ENCODE measurements at places on chromosomes 6 and 20. TPM values are rescaled to one million over a fixed set of nuclear protein-coding genes. Genes with fewer than 3 reads are reported as not detected.

- no peak for DNase-seq
Observed at GRCh38 chr6:84227044-84227433, 404 bp downstream of the CEP162 start.

DNA sequence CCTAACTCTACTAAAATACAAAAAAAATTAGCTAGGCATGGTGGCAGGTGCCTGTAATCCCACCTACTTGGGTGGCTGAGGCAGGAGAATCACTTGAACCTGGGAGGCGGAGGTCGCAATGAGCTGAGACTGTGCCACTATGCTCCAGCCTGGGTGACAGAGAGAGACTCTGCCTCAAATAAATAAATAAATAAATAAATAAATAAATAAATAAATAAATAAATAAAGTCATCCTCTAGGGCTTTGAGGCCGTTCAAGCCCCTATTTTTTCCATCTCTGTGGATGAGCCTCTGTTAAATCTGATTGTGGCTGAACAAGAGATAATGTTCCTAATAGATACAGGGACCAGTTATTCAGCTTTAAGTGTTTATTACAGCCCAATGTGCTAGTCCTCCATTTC lies 31.8 kb upstream of the FAM110A start:
- DNase-seq = no peak

- DNase-seq = no peak
Observed at GRCh38 chr6:170284866-170285469, 5.9 kb downstream of the DLL1 start.

ATP5F1E gene
- 130 TPM for polyA plus RNA-seq

DNA sequence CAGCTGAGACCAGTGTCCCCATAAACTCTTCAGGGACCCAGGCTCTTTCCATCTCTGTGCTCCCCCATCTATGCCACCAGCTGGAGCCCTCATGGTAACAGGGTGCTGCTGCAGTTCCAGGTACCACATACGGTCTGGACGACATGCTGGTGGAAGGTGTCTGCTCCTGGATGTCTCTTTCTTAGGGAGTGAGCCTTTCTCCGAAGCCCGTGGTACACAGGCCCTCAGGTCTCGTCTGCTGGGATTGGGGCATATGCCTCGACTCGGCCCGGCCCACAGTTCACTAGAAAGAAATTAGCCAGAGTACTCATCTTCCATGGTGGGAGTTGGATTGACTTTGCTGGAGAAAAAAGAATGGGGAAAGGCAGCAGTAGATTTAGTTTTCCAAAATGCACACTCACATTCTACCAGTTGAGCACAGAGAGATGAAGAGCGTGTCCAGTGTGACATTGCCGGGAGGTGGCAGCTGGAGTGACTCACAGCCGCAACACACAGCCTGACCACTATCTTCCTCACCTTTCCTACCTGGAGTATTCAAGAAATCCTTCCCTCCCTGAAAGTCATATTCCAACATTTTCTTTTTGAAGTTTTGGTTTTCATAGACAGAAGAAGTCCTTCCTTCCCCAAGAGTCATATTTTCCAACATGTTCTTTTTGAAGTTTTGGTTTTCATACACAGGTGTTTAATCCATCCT lies 18.6 kb upstream of the SPO11 start:
- no peak for DNase-seq

DNA sequence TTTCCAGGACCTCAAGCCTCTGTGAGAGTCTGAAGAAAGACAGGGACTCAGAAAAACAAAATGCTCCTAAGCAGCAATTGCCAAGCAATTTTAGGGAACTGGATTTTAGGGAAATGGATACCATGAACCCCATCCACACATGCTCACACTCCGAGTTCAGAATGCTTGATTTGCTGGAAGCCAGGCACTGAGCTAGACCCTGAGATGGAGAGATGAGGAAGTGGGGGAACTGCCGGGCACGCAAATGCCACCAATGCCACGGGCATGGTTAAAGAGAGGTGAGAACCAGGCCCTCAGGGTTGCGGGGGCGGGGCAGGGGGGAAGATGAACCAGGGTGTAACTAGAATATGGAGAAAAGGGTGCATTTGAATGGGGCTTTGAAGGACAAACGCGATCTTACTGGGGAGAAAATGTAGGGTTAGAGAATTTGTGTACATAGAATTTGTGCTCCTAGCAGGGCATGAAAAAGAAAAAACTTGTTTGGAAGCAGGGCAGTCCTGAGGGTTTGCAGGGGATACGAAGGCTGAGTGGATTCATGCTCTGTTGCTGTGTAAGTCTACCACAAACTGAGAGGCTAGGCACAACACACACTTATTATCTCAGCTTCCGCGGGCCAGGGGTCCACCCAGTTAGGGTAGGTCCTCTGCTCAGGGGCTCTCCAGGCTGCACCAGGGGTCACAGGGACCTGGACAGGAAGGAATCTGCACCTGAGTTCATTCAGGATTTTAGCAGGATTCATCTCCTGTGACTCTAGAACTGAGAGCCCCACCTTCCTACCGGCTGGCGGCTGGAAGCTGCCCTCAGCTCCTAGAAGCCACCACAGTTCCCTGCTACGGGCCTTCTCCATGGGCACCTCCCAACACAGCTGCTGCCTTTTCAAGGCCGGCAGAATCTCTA lies 108.0 kb downstream of the SNX5 start:
- DNase-seq = no peak

DNA sequence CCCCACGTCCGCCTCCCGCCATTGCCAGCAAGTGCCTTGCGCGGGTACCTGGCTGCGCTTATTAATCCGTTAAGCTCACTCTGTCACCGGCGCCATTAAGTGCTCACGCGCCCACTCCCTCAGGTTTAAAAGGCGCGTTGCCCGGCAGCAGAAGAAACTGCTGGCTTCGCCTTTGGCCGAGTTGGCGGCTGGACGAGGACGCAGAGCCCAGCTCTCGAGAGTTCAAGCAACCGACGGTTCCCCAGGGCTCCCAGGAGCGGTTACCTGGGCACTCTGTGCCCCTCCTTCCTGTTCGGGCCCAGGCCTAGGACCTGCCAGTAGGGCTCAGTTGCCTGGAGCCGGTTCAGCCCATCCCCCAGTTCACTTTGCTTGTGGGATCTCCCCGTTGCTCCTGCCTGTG lies at the start of gene GGTLC1:
GGTLC1 (minus strand) TSS at position 219 of the 400 bp plus-strand sequence. CDS start 2,168 bp downstream, outside the sequence.
- no peak for DNase-seq

GRCh38 chr6:97040355-97040860 lies 115.9 kb downstream of the KLHL32 start:
- DNase-seq = no peak

SLA2 gene
- polyA plus RNA-seq = 0.30 TPM

NFATC2 gene
- 1.7 TPM for polyA plus RNA-seq

DNA sequence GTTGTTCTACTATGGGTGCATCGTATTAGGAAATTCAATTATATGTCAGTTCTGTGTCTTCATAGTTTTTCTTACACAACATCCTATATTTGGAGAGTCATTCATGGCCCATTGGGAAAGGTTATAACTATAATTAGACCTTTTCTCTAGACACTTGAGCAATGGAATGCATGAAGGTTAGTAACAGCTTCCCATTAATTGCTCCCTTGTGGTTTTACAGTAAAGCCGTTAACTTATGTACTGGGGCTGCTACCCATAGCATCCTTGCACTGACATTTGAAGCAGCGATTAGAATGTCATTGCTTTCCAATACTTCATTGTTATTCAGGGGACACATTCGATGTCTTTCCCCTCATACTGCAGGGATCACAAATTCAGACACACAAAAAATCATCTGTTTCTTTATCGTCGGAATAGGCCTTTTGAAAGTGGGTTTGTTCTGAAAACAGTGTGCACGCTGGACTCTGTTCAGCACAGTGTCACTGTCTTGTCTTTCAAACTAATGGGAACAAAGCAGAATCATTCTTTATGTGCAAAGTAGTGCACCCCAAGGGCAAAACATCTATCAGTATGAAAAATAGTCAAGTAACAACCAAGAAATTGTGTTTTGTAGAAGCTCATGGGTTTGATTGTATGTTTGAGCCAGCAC lies 634.3 kb upstream of the MAP3K7 start:
- no peak for DNase-seq

GRCh38 chr20:18272451-18272850 lies 15.9 kb upstream of the ZNF133 start:
- peak; percentile 23 for DNase-seq

GRCh38 chr6:123549476-123549875 lies 87.3 kb downstream of the TRDN start:
- DNase-seq = no peak

- DNase-seq = no peak
Observed at GRCh38 chr20:2871111-2871465, 2.2 kb upstream of the PTPRA start.

DNA sequence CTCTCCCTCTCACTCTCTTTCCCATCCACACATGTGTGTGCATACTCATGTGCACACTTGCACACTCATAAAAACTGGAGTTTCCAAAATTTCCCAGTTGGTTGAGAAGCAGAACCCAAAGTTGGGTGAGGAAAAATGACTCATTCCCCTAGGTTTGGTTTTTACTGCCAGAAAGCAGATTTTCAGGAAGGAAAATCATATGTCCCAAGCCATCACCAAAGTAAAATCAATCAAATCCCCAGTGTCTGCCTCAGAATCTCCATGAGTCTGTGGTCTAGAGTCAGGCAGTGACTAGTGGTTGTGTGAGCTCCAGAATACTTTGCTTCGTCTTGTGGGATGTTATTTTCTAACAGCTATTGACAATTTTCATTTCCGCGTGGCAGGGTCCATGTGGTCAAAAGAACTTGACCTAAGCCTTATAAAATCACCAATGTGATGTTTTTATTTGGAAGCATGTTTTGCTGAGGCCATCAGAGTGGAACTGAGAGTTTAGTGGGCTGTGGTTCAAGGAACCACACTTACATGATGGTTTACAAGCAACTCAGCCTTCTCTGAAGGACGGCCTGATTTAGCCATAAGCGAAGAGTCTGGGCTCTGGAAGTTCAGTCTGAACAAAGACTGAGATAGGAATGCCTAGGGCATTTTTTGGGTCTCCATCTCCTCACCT lies 81.9 kb upstream of the CCN6 start:
- no peak for DNase-seq

DNA sequence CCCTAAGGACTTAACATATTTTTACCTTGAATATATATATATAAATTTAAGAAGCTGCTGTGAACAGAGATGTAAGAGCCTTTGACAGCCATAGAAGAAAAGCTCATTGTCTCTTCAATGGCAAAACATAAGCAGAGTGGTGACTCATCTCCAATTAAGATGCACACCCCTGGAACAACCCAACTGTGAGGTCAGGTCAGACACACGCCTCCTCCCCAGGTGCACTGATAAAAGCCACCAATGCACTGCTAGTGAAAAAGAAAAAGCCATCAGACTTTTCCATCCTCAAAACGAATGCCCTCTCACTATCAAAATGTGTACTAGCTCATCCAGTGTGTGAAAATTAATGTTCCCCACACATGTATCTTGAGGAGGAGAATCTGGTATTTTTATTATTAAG lies 100.1 kb downstream of the SMLR1 start:
- DNase-seq = no peak

DNA sequence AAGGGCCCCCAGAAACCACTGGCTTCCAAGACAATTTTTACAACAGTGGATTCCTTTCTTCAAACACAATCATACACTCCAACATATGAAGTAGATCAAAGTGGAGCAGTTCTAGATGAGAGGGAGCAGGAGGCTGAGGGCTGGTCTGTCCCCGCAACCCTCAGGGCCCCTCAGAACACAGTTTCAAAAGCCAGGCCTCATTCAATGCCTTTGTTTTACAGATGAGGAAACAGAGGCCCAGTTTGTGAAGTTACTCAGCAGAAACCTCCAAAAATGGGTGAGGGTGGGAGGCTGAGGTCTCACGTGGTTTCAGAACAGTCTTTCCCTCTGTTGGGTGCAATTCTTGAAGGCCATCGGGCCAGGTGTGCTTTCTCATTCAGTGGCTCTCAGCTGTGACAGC lies 134.9 kb downstream of the SCML4 start:
- no peak for DNase-seq

DNA sequence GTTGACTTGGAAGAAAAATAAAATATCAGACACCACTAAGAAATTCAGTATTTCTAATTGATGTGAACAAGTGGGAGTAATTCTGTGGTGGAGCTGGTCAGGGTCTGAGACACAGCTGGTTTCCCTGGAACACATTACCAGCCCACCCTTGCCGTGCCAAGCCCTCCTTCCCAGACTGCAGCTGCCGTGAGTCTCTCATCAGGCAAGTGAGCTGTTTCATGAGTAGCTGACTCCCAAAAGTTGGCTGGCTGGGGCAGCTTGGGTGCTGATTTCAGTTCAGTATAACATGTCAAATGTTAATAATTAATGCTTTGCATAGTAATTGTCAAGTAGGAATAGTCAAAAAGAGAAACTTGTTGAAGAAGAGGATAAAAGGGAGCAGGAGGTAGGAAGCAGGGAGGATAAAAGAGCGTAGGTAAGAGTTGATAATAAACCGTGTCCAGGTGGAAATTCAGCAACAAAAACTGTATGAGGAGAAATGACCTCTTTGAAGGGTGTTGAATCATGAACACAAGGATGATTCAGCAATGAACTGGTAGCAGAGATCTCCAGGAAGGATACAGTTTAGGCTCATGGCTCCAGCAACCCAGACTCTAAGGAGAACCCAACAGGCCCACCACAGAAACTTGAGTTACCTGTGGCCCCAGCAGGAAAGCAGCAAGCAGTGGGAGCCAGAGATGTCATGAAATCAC lies 110.9 kb upstream of the SSTR4 start:
- DNase-seq = no peak

PIM1 gene
- 8.2 TPM for polyA plus RNA-seq

GRCh38 chr20:8301655-8302054 lies 169.6 kb downstream of the PLCB1 start:
- DNase-seq = no peak

- no peak for DNase-seq
Observed at GRCh38 chr6:46918806-46919205, 2.9 kb downstream of the ADGRF5 start.

FABP7 gene
- 0.17 TPM for polyA plus RNA-seq

GRCh38 chr6:71887006-71887743 lies 825 bp downstream of the RIMS1 start:
- peak; percentile 48 for DNase-seq

DNA sequence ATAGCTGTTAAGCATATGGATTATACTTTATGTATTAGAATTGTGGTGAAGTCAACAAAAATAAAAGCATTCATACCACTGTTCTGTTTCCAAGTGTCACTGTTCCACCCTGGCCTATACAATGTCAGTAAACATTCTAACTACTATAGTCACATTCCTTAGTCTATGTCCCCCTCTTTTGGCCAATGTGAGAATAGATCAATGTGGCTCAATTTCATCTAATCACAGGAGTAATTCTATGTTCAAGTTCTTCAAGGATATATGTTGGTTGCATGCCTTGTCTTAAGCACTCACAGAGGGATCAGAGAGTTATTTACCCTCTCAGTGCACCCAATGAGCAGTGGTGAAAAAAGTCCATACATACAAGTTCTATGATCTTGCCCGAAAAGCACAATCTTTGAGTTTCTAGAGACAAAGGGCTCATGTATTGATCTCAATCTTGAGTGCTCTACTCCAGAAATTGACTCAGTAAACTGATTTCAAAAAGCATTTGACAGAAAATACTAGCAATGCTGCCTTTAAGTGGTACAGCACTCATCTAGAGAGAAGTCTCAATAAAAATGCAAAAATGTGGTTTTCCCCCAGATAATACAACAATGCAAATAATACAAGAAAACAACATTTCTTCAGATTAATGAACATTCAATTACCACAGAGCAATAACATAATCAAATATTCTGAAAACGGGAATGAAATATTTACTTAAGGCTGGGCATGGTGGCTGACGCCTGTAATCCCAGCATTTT lies 16.5 kb downstream of the SMLR1 start:
- DNase-seq = no peak

- DNase-seq = no peak
Observed at GRCh38 chr20:16955462-16955861, 207.3 kb downstream of the OTOR start.

- no peak for DNase-seq
Observed at GRCh38 chr6:3186974-3187382, 29.6 kb upstream of the TUBB2A start.
